H4 (cell line): ENCODE measurements at places on chromosomes 13 and 19.
A peak's percentile ranks its signal among the peaks of the same experiment; 100 is the strongest.

DNA sequence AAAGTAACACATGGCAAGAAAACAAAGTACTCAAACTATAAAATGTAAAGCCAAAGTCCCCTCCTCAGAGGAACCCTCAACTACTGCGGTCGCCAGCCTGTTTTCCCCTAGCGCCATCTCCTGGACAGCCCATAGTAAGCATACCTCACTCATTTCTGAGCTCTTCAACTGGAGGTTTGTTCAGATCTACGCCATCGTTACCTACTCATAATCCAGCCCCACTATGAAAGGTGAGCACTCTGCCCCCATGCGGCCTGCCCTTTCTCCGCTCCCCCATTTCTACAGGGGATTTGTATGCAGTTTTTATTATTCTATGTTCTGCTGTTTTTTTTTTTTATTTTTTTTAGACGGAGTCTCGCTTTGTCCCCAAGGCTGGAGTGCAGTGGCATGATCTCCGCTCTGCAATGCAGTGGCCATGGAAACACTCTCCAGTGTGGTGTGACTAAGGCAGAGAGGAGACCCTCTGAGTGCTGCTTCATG is 26.2 kb downstream of the OPA3 start:
- DNase-seq: no peak

DNA sequence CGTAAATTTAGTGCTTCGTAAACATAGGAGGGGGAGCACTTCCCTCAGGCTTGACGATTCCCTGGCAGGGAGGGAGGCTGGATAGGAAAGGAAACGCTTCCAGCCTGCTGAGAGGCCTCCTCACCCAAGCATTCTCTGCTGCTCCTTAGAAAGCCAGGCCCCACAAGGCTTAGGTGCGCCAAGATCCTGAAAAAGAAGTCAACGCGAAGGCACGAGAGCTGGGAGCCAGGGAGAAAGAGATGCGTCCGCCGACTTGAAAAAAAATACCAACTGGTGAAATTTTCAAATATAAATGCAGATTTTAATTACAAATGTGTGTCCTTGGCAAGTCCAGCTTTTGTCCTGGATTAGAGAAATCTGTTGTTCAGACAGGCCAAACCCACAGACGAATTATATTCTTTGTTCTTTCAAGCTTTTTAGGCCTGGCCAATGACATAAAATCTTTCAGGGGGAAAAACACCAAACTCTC is 64.0 kb downstream of the ALOX5AP start:
- DNase-seq: no peak

DNA sequence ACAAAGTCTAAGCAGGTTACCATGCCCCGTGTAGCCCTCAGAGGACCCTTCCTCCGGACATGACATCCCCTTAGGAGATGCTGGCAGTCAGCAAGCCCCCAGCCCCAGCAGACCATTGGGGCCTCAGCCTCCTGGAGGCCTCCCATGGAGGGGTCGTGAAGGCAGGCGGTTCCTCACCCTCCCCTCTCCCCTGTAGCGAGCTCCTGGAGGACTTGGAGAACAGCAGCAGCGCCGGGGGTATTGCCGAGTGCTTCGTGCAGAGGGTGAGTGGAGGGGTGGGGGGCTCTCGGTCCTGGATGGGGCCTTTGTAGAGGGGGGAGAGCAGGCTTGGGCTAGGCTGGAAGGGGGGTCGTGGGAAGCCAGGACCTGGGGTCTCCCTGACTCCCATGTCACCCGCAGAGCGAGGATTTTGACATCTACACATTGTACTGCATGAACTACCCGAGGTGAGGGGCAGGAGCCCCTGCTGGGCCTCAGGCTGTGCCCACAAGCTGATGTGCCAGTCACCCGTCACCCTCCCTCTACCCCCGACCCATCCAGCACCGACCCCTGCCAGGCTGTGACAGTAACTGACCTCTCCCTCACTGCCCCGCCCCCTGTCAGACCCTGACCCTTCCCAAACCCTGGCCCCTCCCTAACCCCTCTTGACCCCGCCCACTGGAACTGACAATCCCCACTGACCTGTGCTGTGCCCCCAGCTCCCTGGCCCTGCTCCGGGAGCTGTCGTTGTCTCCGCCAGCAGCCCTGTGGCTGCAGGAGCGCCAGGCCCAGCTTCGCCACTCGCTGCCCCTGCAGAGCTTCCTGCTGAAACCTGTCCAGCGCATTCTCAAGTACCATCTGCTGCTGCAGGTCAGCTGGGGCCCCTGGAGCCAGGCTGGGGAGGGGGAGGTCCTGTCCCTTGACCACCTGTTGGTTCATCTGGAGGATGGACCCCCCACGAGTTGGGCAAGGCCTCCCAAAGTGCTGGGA is 4.0 kb downstream of the PLEKHG2 start:
- DNase-seq: no peak

GRCh38 chr13:91684746-91685145 is 286.3 kb downstream of the GPC5 start:
- no peak for DNase-seq

- no peak for DNase-seq
Measured at GRCh38 chr19:58395220-58395978, at the start of gene RNF225. TSS of gene RNF225 (plus strand) at chr19:58395656. CDS start at chr19:58396090, 434 bp downstream.

- DNase-seq: no peak
Measured at GRCh38 chr19:46404753-46405468, 8.5 kb downstream of the CCDC8 start.

DNA sequence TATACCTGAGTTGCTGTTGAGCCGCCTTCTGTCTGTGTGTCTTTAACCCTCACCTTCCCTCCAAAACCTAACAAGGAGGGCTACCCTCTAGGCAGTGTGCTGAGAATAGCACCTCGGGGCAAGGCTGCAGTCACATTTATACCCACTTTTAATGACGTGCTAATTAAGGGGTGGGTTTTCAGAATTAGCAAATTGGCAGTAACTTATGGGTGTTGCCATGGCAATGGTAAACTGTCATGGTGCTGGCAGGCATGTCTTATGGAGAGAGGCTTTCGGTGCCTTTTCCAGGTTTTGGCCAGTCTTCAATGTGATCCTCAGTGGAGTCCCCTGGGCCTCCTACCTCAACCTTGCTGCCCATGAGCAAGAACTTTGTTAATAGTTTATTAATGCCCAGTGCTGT is 1.2 kb upstream of the PNMA8A start:
- no peak for DNase-seq

GRCh38 chr19:35328851-35329285 is at the start of gene CD22:
TSS of gene CD22 (plus strand) at chr19:35329187. CDS start at chr19:35332041, 2,854 bp downstream.
- DNase-seq: no peak

DNA sequence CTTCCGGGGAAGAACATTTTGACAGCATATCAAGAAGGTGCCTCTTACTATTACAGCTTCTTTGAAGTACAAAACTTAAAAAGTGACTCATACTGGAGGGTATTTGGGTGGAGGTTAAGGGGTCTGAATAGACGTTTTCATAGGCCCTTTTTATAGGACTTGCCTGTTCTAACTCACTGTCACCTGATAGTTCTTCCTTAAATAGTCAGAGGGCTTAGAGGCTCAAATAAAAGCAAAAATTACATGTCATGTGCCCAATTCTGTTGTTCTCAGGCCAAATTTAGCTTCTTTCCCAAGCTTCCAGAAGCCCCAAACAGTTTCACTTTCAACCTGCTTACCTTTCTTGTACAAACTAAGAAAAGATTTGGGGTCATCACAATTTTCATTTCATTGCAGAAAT is 16.1 kb upstream of the SLC46A3 start:
- no peak for DNase-seq

GRCh38 chr13:78826936-78827335 is 168.0 kb upstream of the OBI1 start:
- no peak for DNase-seq

DNA sequence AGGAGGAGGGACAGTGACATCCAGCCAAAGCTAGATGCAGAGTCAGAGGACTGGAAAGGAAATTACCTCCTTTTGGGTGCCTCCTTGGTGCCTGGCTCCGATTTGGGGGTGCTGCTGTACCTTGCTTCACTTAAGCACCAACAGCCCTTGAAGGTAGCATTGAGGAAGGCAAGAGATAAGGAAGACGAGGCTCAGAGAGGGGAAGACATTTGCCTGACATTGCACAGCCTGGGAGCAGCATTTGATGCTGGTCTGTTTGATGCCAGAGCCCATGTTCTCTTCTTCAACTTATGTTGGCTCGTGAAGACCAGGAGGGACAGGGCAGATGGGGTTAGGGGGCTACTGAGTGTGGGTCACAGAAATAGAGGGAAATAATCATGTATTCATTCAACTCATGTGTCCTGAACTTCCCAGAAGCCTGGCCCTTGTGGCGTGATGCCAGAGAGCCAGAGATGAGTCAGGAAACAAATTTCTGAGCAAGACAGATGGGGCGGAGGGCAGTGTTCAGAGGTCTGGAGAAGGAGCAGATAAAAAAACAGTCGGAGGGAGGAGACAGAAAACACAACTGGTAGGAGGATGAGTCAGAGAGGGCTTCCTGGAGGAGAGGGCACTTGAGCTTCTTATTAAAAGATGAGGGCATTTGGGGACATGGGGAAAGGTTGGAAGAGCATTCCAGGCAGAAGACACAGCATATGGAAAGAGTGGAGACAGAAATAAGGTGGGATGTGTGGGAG is 3.0 kb upstream of the C19orf81 start:
- DNase-seq: peak; percentile 83

- no peak for DNase-seq
Measured at GRCh38 chr19:8576273-8576993, 809 bp downstream of the MYO1F start.

DNA sequence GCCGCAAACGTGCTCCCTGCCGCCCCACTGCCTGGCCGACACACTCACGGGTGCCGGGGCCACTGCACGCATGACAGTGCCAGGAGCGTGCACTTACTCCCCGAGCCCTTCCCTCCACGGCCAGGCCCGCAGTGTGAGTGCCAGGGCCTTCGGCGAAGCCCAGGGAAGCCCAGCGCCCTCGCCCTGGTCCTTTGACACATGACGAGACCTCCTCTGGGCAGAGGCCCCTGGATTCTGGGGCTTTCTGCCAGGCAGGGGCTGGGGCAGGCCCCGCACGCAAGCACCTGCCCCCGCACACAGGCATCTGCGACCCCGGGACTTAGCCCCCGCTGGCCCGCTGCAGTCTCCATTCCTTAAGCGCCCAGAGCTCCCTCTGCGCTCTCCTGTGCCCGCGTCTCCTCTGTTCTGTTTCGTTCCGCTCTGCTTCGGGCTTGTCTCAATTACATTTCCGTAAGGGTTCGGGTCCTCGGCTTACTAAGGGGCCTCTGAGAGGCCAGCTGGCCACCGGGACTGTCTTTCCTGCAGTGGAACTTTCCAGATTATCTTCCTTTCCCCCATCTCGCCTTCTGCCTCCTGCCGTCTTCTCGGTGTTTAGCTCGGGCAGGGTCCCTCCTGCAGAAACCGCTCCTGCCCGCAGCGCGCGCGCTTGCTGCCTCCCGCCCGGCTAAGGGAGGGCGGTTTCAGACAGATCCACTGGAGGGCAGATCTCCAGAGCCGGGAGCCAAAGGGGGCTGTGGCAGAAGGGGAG is 98.8 kb downstream of the ING1 start:
- DNase-seq: no peak

GRCh38 chr13:30744681-30745077 is 9.3 kb downstream of the ALOX5AP start:
- no peak for DNase-seq

- DNase-seq: no peak
Measured at GRCh38 chr19:35756377-35757230, at the start of gene HSPB6. TSS of gene HSPB6 (minus strand) at chr19:35757029. CDS start at chr19:35757008, 21 bp downstream.

DNA sequence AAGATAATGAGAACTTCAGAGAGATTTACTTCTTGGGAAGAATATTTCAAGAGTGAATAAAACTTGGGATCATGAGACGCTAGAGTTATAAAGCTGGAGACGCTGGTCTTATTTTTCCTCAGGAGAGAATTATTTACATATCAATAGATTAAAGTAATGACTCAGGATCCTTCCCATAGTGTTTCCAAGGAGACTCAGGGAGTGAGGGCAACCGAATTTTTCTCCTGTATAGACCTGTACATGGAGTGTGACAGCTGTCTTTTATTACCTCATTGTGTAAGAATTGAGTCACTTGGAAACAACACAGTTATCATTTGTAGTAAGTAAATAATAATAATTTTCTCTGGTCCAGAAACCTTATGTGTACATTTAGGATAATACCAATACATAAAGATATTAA is 1905.5 kb downstream of the OLFM4 start:
- no peak for DNase-seq

DNA sequence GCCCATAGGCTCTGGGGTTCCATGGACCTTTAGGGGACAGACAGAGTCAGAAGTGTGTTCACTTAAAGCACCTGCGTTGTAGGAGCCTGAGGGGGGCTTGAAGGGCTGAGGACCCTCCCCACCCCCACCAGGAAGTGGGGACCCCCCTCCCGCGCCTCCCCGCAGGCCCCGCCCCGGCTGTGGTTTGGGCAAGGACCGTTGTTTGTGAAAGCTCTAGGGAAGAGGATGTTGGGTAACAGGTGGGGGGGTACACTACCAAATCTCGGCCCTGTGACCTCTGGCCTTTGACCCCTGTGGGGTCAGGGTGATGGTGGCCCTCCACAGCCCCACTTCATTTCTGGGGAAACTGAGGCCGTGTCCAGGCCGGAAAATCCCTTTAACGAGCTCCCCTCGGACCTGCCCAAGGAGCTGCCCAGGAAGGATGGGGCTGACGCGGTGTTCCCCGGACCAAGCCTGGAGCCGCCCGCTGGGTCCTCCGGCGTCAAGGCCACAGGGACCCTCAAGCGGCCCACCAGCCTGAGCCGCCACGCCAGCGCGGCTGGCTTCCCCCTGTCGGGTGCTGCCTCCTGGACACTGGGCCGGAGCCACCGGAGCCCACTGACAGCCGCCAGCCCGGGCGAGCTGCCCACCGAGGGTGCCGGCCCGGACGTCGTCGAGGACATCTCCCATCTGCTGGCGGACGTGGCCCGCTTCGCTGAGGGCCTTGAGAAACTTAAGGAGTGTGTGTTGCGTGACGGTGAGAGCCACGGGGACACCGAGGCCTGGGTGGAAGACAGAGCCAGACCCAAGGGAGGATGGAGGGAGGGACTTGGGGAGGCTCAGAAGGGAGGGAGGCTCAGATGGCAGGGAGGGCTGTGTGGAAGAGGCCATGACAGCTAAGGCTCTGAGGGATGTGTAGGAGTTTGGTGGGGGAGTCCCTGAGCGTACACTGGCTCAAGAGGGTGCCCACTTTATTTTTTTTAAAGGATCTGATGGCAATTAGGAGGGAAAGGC is 1.3 kb downstream of the ARHGAP45 start:
- no peak for DNase-seq

DNA sequence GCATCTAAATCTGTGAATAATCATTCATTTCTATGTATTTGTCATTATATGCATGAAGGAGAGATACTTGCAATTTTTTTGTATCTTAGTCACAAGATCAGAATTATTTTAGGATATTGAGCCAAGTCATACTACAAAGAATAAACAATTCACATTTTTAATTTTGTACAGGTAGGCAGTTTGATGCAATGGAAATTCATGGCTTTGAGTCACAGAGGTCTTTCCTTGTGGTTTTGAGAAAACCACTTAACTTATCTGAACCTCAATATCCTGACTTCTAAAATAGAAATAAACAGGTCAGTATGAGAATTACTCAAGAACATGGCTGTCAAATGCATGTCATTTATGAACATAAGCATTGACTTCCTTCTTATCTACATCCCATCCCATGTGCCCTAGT is 221.4 kb upstream of the SLC10A2 start:
- DNase-seq: no peak
